ENCODE measurements at places on chromosomes 11 and 22.

GRCh38 chr11:11020747-11021149, 162.9 kb upstream of the ZBED5 start:
- no peak for DNase-seq

- DNase-seq = no peak
These were observed 32.0 kb downstream of the TMEM184B start for GRCh38 chr22:38240734-38241252.

GRCh38 chr11:12741671-12742216, 67.5 kb downstream of the TEAD1 start:
- DNase-seq = no peak

GRCh38 chr11:16136792-16137390, 219.5 kb downstream of the SOX6 start:
- DNase-seq = no peak

DNA sequence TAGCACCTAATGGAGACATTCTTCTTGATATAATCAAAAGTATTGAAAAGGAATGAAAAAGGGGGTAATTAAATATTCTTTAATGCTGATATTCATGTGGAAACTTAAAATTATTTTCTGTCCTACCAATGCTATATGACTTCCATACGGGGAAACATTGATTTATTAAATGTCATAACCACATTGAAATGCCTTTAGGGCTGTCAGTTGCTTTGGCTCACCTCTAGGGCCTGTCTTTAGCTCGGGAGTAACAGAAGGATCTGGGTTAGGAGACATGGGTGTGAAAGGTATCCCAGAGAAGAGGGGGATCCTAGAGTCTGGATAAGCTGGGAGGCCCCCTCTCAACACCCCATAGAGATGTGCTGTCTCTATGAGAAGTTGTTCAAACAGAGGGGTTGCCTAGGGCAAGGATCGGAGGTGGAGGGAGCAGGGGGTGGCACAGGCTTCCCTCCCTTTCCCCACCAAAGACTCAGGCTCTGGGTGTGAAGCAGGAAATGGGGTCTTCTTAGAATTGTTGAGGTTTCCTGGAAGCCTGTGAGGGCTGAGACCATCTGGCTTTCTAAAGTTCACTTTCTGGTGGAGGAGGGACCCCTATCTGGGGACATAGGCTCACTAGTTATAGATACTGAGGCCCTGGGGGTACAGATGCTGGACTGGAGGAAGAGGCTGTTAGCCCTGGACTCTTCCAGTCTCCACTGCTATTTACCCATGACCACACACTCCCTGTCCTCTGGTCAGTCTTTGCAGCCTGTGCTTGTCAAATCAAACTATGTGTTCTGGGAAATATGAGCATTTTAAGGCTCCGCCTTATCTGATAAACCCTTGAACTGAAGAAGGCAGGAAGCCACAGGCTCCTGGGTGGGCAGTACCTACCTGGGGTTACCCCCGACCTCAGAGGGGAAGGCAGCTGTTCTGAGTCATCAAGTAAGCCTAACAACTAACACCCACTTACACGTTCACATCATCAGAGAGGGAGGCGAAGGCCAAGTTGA, 55.8 kb upstream of the RRAS2 start:
- DNase-seq = peak; percentile 31

GRCh38 chr11:7639643-7640025, 33.7 kb downstream of the CYB5R2 start:
- no peak for DNase-seq

GRCh38 chr22:37703906-37704305, 7.1 kb downstream of the TRIOBP start:
- no peak for DNase-seq

DNA sequence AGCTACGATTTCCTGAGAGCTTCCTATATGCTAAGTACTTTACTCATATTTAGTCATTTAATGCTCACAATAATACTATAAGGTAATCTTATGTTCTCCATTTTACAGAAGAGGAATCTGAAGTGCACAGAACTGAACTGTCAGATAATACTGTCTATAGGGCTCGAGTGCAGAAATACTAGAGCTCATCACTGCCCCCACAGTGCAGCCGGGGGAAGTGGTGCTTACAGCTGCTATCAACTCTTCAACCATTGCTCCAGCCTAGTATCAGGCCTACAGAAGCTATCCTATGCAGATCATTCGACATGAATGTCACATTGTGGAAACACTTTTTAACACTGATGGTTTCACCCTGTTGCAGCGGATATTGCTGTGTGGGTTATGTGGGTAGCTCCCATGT, 929.9 kb downstream of the NTM start:
- no peak for DNase-seq

DNA sequence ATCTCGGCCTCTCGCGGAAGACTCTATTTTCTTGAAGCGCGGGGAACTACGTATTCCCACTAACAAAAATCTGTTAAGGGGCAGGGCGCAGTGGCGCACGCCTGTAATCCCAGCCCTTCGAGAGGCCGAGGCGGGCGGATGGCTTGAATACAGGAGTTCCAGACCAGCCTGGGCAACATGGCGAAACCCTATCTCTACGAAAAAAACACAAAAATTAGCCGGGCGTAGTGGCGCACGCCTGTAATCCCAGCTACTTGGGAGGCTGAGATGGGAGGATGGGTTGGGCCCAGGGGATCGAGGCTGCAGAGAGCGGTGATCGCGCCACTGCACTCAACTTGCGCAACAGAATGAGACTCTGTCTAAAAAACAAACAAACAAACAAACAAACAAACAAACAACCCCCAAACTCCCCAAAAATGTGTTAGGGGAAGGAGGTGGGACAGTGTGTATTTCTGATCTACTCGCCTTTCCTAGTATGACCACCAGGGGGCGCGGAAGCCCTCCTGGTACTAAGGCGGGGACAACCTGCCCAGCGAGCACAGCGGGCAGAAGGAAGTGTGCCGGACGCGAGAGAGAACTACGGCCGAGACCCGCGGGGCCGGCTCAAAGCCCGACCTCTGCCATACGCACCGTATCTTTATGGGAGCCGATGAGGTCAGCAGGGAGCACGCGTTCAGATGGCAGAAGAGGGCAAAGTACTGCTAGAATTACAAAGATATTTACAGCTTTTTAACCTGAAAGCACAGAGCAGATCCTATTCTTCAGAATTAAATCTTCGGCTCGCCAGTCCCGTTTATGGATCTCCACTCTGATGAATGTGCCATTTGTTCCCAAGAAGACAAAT, 1.3 kb upstream of the STX3 start:
- peak; percentile 60 for DNase-seq

GRCh38 chr11:19980957-19981669, 179.2 kb downstream of the DBX1 start:
- no peak for DNase-seq

GRCh38 chr11:12043221-12043620, 34.8 kb upstream of the DKK3 start:
- no peak for DNase-seq

DNA sequence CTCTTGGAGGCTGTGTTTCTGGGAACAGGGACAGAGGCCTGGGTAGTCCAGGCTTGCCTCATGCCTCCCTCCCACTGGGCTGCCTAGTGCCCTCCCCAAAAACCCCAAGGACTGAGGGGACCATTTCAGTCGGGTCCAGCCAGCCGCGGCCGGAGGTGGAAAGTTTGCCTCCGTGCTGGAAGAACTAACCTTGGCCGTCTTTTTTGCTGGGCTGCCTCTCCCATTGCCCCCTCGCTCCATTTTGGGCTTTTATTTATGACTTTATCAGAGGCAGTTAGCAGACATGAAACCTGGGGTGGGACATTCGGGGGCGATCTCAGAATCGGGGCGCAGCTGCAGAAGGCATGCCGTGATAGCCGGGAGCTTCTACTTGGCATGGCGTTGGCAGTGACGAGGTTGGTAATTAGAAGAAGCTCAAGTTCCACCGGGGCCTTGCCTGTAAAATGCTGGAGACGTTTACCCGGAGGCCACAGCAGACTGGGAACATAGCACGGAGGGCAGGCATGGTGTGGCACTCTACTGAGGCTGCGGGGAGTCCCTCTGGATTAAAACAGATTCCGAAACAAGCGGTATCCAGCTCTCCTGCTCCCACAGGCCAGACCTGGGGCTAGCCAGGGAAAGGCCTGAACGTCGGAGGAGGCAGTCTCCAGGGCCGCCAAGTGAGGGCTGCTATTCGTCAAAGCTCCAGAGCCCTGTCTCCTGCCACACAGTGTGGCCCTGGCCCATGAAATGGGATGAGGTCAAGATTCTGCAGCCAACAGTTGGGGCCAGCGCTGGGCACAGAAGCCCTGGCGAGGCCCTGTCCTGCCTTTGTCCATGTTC, 76.4 kb upstream of the PPARA start:
- no peak for DNase-seq

DNA sequence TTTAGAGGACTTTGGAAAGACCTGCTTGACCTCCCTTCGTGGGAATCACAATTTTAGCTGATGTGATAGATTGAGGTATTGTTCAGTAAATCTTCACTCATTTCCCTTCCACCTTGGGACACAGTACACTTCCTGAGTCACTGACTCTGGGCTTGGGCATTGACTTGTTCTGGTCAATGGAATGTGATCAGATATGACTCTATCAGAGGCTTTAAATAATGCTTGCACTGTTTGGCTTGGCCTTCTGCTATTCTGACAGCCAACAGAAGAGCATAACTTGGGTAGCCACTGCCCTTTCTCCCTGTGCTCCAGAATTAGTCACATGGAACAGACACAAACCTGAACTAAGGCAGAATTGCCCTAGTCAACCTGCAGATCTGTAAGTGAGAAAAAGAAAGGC, 12.5 kb downstream of the PRR5L start:
- no peak for DNase-seq

- DNase-seq = peak; percentile 55
These were observed 800 bp downstream of the KCTD21 start for GRCh38 chr11:78187366-78188285.

GRCh38 chr11:26286472-26287066, 45.4 kb upstream of the ANO3 start:
- DNase-seq = no peak

DNA sequence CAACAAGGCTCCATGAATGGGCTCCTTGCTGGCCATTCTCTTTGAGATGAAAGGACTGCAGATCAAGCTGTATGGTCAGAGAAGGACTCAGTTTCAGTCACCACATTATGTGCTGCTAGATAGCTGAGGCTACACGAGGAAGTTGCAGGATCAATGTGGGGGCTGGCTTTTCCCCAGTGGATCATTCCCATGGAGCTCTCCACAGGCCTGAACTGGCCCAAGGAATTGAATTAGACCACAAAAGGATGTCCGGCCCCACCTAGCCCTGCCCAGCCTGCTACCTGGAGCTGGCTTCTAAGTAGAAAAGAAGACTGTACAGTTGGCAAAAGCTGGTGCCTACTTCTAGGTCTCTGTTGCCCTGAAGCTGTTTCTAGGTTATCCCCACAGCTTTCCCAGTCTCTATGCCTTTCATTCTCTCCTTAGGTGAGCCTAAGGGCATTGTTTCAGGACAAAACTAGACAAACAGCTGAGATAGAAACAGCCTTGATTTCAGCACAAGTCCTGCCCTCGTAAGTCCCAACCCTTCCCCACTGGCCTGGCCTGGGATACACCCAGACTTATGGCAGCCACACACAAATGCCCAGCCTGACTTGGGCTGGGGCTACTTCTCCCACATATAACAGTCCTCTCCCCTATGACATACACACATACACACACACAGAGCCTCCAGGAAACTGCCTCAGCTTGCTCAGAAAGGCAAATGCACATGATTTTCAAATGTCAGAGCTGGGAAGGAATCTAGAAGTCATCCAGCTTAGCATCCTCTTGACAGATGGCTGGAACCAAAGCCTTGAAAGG, 129.1 kb upstream of the NCAM1 start:
- no peak for DNase-seq

DNA sequence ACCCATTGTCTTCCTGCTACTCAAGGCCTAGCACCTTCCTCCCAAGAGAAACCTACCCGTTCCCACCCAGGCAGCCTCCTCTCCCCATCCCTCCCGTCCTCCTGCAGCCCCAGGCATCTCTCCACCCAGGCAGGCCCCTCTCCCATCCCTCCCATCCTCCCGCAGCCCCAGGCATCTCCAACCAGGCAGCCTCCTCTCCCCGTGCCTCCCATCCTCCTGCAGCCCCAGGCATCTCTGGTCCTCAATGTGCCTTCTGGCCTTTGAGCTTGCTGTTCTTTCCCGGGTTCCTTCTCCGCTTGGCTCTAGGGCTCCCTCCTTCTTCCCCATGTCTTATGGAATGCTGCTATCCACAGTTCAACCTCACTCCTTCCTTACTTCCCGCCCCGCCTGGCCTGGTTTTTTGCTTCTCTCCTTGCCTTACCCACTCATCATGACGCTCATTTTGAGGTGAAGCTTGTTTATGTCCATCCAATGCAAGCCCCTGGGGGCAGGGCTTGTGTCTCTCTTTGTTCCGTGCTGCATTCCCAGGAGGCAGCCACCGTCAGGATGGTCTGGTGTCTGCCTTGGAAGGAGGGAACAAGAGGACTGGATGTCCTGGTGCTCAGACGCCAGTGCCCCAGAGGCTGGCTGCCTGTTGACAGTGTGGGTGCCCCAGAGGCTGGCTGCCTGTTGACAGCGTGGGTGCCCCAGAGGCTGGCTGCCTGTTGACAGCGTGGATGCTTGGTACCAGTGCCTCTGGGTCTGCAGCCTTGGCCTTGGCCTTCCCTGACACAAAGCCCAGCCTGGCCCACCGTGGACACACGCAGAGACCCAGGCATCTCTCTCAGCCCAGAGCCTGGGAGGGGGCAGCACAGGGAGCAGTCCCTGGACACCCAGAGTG, 815.7 kb downstream of the BRD1 start:
- DNase-seq = no peak

GRCh38 chr11:125950178-125950490, 4.3 kb downstream of the VSIG10L2 start:
- DNase-seq = no peak

GRCh38 chr11:34904421-34904955, 11.7 kb downstream of the APIP start:
- DNase-seq = no peak

DNA sequence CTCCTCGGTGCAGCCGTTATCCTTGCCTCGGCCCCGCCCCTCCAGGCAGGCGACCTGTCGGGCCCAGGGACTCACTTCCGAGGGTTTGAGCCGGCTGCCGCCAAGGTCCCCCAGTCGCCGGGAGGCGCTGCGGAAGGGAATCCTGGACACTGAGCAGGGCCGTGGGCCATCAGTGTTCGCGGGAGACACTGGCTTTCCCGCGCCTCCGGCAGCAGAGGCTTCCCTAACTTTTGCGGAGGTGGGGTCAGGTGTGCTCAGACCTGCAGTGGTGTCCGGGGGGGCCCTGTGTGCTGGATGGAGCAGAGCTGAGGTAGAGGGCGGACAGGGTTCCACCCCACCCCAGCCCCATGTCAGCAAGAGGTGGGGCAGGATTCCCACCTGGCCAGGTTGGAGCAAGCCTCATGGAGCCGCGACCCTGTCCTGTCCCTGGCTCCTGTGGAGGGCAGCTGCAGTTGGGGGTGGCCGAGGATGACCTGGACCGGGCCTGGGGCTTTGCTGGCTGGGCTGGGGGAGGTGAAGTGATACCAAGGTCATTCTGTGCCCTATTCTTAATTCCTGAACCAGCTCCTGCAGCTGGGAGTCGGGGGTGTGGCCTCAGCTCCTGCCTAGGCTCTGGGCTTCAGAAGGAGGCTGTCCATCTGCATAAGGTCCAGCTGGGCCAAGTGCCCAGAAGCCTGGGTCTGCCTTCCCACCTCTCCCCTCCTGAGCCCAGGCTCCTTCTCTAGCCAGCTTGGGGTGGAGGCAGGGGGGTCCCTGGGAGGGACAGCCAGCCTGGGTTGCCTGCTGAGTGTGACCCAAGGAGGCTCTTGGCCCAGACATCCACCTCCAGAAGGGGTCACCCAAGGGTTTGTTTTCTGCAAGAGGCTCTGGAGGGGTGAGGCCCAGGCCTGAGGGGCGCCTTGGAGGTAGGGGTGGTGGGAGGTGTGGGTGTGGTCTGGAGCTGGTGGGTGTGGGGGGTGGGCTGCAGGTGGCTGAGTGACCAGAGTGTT, 8.4 kb downstream of the TSPAN4 start:
- DNase-seq = no peak

GRCh38 chr11:2530855-2531200, 86.0 kb downstream of the KCNQ1 start:
- DNase-seq = no peak

GRCh38 chr11:12137938-12138731, 27.7 kb downstream of the MICAL2 start:
- DNase-seq = no peak
